Heart left ventricle (tissue), 16 donors: ENCODE measurements at places on chromosomes 2 and 18.

DNA sequence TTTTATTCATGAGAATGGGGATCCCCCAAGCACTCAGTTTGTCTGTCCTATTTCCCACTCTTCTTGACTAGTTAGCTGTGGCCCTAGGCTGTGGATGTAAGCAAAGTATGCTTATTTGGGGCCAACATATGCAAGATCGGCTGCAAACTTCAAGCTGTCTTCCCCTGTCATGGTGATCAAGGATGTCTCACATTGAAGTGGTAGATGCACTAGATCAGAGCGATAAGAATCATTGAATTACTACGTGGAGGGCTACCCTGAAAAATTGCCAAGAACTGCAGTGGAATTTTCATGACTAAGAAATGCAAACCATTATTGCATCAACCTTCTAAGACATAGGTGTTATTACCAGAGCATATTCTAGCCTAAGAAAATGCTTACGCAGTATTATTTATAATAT, 527.4 kb downstream of the RNF144A start:
- no peak for DNase-seq

GRCh38 chr2:189818249-189819038, 34.2 kb downstream of the PMS1 start:
- no peak for DNase-seq

DNA sequence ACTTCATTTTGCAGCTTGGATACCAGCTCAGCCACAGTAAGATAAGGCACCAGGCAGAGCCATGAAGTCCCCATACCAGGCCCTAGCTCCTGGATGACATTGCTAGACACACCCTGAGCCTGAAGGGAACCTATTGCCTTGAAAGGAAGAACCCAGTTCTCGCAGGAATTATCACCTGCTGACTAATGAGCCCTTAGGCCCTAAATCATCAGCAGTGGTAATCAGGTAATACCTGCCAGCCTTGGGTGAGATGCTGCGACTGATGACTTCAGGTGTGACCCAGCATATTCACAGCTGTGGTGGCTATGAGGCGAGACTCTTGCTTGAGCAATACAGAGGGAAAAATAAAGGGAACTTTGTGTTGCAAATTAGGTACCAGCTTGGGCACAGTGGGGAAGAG, 24.9 kb downstream of the CLK1 start:
- DNase-seq = no peak

DNA sequence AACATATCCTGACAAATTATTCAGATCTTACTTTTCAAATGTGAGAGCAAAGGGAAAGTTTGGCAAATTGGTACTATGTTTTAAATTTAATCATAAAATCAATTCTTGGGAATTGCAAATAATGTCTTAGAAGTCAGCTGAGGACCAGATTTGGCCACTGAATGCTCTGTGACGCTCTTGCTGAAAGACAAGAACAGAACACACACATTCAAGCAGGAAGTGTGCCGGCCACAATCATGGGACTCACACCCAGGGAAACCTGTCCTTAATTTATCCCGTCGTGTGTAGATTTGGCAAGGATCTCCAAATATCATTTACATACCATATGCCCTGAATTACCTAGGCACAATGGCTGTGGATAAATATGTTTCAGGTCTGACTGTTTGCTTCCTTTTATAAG, 253.1 kb downstream of the TCF4 start:
- peak; percentile 55 for DNase-seq

- DNase-seq = no peak
Observed at GRCh38 chr2:168478206-168478605, 22.1 kb downstream of the CERS6 start.

- DNase-seq = no peak
Observed at GRCh38 chr2:1723397-1724042, 20.8 kb downstream of the PXDN start.

DNA sequence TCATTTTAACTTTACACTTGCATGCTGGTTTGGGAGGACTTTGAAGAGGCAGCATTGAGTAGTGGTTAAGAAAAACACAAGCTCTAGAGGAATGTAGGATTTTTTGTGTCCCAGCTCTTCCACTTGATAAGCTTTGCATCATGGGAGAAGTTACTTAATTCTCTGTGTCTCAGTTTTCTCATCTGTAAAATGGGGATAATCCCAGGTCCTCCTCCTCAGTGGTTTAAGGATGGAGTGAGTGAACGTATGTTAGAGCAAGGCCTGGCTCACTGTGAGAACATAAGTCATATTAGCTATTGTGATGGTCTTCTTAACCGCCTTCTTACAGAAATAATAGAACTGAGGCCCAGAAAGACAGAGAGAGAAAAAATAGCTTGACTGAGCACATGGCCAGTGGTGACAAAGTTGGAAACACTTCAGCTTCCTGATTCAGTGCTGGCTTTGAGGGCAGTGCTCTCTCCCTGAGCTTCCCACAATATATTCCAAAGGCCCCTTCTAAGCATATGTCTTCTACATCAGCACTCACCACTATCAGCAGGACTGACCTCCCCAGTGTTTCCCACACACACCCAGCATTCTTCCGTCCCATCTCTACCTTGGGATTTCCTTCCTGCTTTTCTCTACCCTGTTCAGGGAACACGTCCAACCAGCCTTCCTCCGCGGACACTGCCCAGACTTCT, 214.9 kb upstream of the TNP1 start:
- peak; percentile 39 for DNase-seq

DNA sequence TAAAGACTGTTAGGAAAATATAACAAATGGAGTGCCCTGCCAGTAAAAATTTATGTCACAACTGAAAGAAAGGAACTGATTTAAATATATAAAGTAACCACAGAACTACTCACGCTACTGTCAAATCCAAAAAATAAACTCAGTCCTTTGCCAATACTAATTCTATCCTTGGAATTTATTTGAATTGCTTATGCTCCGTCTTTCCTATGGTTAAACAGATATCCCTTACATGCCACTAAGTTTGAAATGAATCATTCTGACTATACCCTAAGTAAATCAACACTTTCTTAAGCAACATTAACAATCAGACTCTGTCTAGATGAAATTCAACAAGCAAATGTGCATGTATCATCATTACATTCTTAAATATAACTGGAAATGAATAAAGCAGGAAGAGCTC, 9.8 kb downstream of the HNRNPLL start:
- no peak for DNase-seq

- DNase-seq = peak; percentile 22
Observed at GRCh38 chr2:240247241-240247867, 106.9 kb upstream of the OTOS start.

DNA sequence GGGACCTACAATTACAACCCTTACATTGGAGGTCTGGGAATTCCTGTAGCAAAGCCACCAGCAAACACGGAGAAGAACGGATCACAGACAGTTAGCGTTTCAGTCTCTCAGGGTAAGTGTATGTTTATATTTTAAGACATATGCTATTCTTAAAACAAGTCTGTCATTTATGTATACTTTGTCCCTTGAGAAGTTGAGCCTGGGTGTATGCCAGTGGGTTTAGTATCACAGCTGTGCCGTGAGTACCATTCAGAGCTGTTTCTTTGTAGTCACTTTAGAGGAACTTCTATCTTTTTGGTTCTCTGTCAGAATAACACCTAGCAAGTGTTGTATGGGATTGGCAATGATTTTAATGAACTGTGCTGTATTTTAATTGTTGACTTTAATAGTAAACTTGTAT, 125.6 kb downstream of the BIRC6 start:
- DNase-seq = no peak

DNA sequence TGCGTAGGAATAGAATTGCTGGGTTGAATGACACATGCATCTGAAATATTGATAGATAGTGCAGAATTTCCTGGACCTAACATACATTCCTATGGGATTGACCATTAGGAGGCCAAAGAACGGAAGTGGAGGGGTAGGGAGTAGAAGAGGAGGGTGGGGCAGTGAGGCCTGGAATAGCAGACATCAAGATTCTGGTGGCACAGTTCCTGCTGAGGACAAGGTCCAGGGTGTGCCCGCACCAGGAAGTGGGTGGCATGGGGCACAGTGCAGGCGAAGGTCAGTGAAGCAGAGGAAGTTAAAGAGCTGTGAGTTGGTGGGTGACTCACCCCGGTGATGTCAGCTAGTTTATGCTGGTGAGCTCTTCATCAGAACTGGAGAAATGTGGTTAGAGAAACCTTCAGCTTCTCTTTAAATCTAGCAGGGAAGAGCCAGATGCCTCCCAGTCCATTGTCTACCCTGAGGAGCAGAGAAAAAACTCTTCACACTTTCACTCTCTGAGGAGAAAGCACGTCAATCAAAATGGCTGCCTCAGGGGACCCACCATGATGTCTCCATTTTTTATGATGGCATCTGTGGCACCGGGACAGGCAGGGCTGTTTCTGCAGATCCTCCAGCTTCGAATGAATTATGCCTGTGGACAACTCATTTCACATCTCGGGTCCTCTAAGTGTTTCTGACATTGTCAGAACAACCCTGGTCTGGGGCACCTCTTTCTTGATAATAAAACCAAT, 55.9 kb upstream of the CTLA4 start:
- DNase-seq = peak; percentile 49

DNA sequence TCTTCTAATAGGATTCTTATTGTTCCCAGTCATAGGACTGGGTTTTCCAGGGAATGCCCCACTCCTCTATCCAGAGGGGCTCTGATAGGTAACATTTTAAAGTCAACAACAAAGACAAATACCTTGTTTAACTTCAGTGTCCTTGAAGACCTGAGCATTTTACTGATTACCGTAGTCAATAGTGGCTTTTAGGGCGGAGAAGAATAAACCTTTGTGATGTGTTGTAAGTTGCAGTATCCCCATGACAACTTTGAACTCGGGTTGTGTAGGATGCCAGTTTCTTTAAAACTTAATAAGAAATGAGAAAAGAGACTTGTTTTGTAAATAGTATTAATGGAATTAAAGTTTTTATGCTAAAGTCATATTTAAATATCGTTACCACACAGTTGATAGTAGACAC, 6.0 kb downstream of the GATA6 start:
- no peak for DNase-seq

DNA sequence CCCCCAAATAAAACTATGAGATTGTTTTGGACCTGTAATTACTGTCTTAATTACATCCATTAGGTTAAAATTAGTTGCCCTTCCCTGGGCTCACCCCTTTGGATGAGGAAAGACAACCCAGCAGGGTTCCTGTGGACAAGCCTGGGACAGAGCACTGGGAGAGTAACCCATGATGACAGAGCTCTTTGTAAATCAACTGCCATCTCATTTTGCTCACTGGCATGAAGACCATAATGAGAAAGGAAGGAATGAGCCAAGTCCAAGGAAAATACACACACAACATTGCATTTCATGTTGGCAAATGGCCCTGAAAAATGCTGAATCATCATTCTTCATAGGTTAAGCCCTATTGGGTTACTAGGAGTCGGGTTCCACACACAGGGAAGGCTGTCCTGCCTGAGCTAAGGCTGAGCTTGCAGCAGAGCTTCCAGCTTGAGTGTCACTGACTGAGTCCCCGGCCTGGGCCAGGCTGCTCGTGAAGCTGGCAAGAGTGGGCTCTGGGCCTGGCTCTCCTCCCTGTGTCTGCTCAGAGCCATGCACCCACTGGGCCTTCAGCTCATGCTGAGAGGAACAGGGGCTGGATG, 94.1 kb upstream of the ACAA2 start:
- DNase-seq = no peak

DNA sequence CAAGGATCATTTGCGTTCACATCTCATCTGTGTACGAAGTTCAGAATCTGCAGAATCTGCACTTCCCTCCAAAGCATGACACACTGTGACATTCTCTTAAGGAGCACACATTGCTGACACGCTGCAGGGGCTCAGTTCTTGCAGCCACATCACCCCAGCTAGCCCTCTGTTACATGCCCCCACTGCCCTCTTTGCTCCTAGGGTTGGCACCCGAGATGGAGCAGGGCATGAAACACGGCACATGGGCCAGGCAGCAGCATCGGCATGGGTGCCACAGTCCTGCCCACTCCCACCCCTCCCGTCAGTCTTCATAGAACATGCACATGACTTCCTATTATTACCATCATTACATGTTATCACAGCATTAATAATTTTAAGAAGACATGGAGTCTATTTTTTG, 76.4 kb downstream of the COL6A3 start:
- no peak for DNase-seq

- no peak for DNase-seq
Observed at GRCh38 chr2:104434318-104434792, 419.6 kb upstream of the POU3F3 start.

- peak; percentile 53 for DNase-seq
Observed at GRCh38 chr18:63137999-63138435, 181.6 kb downstream of the BCL2 start.

DNA sequence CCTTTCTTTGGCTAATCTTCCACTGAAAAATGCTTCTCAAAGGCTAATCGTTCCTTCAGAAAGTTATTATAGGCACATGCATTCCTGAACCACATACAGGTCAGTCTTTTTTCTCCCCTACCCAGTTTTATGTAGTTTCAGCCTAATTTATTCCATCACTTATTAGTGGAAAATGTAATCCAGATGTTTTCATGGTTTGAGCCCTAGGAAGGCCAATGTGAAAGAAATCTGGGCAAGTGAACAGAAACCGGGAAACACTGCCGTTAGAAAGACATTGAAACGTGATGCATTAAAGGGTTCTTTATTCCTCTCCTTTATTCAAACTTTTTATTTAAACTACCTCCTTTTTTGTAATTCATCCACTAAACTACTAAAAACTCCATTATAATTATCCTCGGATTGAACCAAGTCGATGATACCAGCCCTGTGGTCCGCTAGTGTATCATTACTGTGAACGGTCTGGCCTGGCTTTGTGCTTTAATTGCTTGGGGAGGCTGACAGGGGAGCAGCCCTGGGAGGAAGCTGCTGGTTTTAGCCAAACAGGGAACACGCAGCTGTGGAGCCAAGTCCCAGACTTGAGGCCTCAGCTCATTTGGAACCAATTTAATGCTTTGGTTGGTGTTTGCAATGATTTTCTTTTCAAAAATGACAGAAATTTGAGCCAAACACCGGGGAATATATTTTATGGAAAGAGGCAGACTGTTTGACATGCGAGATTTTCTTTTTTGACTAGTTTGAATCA, 149.2 kb downstream of the ARHGAP28 start:
- DNase-seq = no peak

- DNase-seq = no peak
Observed at GRCh38 chr2:133333181-133333580, 235.1 kb downstream of the NCKAP5 start.

DNA sequence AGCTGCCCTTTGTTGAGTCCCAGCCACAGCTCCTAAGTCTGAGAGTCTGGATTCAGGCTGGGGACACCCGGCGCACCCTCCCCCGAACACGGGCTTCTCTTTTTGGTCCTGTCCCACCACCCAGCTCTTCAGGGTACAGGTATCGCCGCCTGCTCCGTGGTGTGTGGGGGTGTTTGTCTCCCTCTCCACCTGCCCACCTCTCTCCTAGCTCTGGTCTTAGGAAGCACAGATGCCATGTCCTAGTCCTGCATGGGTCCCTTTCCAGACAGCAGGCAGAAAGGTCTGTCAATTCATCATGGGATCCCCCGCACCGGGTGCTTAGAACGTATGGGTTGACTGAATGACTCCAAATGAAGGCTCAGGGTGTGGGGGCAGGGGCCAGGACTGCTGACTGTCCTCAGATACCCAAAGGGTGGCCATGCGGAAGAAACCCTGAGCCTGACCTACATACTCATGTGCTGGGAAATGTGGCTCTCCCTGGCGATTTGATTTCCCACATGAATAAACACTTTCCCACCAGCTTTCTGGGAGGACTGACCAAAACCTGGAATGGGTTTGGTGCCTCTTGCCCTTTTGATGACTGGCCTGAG, 156.8 kb downstream of the CELF4 start:
- no peak for DNase-seq

GRCh38 chr2:46187112-46187618, 110.0 kb upstream of the EPAS1 start:
- DNase-seq = no peak

GRCh38 chr18:22765896-22766295, 167.2 kb upstream of the RBBP8 start:
- no peak for DNase-seq

- DNase-seq = no peak
Observed at GRCh38 chr18:21557607-21558253, 42.8 kb downstream of the ESCO1 start.
